Endothelial cell of umbilical vein (primary cell): ENCODE measurements at places on chromosomes 3 and 15. TPM values are rescaled to one million over a fixed set of nuclear protein-coding genes. Genes with fewer than 3 reads are reported as not detected.

FOXP1 gene
- 96.9 and 107 TPM in 2 replicates for total RNA-seq

COL8A1 gene
- total RNA-seq, result 217 and 358 TPM in 2 replicates

TJP1 gene
- total RNA-seq, result 128 and 133 TPM in 2 replicates

KLF15 gene
- 1.4 and 3.0 TPM in 2 replicates for total RNA-seq

GOLGA8O gene
- total RNA-seq, result 0.21 and 2.1 TPM in 2 replicates

IQCF5 gene
- not detected in 2 replicates for total RNA-seq

PPARG gene
- 1.3 and 1.5 TPM in 2 replicates for total RNA-seq

LRRIQ4 gene
- not detected in 2 replicates for total RNA-seq

ATXN7 gene
- 27.1 and 34.7 TPM in 2 replicates for total RNA-seq

ARHGEF26 gene
- total RNA-seq, result 2.2 and 2.9 TPM in 2 replicates

CSPG4 gene
- not detected in 2 replicates for total RNA-seq

HTR3C gene
- total RNA-seq, result not detected in 2 replicates
